NCI-H1694 (cell line): ENCODE measurements at places on chromosomes 5 and 9.

DNA sequence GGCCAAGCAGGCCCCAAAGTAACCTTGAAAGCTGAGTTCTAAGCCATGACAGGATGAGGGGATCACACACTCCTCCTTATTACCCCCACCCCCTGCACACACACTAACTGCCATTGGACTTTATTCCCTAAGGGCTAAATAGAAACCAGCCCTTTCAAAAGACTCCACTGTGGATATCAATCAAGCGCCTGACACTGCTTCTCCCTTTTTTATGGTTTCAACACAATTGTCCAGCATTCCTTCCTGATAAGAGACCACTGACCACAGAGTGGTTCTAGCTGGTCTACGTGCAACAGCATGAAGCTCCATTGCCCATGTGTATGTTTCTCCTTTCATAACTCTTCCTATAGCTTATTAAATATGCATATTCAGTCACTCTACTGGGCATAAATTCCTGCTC, 34.7 kb downstream of the PAEP start:
- DNase-seq = no peak

DNA sequence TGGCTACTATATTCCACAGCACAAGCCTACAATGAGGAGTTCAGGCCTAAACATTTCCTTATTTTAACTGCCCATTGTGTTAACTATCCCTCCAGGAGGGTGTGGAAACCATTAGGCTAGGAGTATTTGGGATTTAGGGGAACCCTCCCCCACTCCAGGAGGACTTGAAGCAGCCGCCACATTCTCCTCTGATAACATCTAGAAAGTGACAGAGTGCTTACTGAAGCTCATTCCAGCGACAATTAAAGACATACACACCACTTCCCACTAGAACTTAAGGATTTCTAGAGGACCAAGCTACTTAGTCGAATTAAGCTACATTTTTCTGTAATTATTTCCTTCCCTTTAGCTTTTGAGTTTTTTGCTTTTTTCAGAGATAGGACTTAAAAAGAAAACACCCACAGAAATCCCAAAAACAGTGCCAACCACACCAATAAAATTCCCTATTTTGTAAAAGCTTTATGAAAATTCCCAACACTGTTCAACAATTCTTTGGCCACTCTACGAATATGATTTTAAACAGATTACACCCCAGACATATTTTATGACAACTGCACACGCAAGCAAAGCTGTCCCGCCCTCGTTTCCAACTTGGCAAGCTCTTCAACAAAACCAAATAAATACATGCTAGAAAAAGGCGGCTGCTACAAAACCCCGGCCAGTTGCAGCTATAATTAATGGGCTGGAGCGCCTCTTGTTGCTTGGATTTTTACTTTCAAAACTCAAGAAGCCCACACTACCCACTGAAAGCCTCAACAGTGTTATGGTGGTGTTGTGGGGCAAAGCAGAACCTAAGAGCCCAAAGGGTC, 4.5 kb downstream of the ROR2 start:
- no peak for DNase-seq

DNA sequence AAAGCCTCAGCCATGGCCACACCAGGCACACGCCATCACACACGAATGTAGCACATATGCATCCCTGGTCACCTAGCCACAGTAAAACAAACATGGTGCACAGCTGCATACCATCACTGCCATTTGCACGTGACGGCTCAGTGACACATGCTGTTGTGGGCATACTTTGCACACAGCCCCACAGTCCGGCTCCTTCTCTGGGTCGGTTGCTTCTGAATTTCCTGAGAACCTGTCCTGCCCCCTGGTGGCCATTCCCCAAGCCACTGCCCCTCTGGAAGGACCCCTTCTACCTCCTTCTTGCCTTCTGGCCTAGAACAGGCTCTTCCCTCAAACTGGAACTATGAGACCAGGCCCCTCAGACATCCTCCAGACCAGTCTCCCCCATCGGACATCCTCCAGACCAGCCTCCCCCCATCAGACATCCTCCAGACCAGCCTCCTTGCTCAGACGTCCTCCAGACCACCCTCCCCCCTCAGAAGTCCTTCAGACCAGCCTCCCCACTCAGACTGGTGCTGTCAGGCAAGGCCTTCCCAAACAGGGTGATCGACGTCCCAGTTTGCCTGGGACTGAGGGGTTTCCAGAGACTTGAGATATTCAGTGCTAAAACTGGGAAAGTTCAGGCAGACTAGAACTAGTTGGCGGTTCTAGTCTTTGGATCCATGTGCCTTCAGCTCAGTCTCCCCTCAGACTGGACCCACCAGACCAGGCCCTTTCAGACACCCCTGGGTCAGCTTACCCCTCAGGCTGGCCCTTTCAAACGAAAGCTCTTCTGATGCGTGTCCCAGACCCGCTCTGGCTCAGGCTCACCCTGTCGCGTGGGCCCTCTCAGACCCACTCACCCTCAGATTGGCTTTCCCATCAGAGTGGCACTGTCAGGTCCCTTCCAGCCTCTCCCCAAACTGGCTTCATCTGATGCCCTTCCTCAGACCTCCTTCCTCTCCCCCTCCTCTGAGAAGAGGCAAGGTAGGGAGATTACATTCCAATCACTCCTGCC, 24.3 kb upstream of the ENHO start:
- DNase-seq = peak; percentile 67

DNA sequence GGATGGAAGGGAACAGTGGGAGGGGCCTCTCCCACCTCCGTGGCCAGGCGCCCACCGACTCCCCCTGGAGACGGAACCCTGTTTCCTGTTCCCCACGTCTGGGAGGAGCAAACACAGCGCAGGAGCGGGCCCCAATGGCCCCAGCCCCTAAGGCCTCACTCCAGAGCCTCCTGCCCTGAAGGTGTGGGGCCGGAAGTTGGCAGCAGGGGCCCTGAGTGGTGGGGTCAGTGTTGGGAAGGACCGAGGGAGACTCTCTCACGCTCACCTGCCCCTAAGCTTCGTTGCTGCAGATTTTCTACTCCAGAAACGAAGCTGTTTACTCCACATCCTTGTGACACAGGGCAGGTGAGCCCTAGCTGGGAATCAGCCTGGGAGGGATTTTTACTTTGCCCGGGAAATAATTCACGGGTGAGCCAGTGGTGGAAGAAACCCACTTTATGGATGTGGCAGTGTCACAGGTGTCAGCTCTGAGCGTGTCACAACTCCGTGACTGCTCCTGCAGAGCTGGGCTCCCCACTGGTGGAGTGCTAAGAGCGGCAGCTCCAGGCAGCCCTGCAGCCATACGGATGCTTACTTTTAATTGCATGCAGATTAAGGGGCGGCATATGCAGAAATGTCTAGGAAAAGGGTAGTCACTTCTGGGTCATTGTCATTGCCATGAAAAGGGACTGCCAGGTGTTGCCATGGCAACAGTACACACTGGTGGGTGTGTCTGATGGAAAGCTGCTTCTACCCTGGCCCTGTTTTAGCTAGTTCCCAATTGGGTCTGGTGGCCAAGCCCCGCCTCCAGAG, 77.5 kb upstream of the OLFM1 start:
- DNase-seq = no peak

- peak; percentile 70 for DNase-seq
These were observed 5.9 kb downstream of the DMRTA1 start for GRCh38 chr9:22452415-22453010.

- no peak for DNase-seq
These were observed 77.7 kb downstream of the TLE1 start for GRCh38 chr9:81611664-81612063.

DNA sequence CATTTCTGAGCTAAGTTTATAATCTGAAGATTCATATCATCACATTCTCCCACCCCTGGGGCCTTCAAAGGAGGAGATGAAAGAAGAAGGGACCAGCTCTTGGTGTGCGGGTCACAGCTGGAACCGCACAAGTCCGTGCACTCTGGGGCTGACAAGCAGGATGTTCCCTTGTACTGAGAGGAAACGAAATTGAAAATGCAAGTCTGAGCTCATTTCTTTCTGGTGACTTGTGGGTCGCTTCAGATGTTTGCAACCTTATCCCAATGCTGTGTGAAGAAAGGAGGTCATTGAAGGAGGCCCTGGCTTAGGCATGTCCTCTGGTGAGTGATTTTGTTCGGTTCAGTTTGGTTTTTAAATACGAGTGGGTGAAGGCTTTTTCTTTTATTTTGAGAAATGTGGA, 59.6 kb downstream of the C9orf152 start:
- DNase-seq = no peak

DNA sequence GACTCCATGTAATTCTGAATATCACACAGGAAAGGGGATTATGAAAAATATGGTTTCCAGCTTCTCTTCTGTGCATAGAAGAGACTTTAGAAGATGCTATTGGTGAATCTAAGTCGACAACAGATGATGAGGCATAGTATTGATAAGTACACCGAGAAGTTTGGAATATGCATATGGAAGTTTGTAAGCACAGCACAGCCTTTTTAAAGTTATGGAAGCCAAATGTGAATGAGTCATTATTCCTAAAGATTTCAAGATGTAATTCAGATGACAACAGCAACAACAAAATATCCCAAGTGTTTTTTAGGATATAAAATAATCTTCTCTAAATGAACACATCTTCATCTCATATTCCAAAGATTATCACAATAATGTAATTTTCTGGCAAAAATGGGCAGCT, 1723.3 kb downstream of the EFNA5 start:
- no peak for DNase-seq

GRCh38 chr9:131971482-131972074, 108.1 kb downstream of the MED27 start:
- no peak for DNase-seq

GRCh38 chr9:109599711-109600110, 101.6 kb upstream of the PTPN3 start:
- DNase-seq = no peak

DNA sequence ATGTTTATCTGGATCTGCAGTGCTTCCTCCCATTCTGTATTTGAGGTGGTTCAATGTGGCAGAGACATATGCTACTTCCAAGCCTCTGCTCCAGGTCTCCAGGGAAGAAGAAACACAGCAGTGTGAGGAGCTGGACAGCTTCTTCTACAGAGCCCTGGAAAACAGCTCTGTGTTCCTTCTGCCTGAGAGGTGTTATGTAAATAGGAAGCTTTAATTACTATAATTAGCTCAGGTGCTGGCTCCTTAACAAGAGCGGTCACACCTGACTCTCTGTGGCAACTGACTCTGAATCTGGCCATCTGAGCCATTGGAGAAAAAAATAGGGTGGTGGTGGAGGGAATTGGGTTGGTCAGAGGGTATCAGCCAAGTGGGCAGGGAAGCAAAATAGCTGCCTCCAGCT, 332.4 kb upstream of the BRINP1 start:
- DNase-seq = no peak

DNA sequence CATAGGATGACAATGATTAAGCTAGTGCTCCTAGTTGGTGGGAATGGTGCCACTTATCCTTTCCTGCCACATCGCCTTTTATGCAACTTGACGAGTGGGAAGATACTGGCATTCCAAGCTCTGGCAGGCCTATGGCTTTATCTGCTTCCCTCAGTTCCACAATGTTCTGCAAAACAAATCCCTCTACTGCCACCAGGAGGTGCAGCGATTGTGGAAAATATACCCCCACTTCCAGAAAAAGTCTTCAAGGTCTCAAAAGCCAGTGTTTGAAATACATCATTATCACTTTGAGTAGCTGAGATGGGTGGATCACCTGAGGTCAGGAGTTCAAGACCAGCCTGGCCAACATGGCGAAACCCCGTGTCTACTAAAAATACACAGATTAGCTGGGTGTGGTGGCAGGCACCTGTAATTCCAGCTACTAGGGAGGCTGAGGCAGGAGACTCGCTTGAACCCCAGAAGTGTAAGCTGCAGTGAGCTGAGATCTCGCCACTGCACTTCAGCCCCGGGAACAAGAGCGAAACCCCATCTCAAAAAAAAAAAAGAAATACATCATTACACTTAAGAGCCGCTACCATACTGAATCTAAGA, 3.4 kb downstream of the CLINT1 start:
- peak; percentile 25 for DNase-seq

DNA sequence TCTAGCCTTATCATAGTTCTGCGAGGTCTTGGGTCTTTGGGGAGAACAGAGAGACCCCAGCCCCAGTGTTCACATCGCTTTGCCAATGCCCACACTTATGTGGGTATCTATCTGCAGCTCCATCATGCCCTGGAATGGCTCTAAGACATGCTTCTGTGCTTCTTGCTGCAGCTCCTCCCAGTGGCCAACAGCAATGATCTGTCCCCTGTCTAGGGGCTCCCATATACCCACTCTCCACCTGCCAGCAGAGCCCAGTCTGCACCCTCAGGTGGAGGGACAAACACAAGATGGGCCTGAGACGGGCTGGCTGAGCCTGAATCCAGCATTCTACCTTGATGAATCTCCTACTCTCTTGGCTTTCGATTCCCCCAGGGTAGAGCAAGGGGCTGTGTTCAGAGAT, 14.6 kb upstream of the DAP start:
- no peak for DNase-seq

GRCh38 chr9:84349671-84350070, 9.1 kb upstream of the SLC28A3 start:
- no peak for DNase-seq

DNA sequence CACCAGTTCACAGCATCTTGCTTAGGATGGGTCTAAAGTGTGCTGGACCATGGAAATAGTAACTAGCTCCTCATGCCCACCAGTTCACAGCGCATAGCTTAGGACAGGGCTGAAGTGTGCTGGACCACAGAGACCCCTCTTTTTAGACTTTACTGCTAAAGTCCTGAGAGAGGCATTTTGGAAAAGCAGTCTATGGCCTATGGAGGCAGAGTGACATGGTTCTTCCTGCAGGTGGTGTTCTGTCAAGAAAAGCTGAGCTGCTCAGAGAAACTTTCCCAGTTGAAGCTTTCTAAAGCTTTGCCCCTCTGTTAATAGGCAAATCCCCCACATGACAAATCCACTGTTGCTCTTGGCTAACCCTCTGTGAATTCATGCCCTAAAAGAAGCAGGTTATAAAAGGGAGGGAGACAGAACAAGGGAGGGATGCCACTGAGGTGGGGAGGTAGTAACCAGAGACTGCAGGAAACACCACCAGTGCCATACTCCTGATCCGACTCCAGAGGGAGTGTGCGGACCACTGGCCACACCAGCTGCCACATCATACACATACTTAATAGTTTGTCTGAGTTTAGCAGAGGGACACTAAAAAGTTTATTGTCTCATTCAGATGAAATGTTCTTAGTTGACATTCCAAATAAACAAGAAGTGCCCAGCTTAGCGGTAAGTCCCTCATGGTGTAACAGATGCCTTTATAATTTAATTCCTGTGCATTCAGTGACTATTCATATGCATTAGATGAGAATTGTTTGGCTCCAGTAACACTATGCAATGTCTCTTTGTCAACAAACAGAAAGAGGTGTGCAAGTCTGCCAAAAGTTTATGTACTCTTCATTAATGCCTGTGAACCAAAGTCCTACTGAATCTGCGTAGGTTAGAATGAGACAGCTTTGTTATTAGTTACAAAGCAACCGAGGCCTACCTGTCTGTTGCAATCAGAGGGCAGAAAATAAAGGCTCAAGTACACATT, 236.2 kb upstream of the NFIL3 start:
- no peak for DNase-seq

DNA sequence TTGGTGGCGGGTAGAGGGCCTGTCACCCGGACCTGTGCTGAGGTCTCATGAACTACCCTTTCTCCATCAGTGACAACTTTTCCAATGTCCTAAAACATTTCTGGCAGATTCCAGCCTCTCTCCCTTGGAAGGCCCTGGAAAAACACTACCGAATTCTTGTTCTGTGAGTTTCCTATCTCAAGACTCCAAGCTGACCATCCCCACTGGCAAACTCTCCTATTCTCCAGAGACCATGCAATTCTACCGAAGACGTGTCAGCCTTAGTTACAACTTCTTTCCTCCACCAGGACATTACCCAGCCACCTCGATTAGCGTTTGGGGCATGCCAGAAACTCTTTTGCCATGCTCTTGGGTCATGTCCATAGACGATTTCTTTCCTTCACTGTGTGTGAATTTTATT, 26.8 kb upstream of the GABRP start:
- no peak for DNase-seq
